B cell (primary cell): ENCODE measurements at places on chromosomes 6 and 20. TPM values are rescaled to one million over a fixed set of nuclear protein-coding genes. Genes with fewer than 3 reads are reported as not detected.

The ID1 gene
- 3.4 and 4.4 TPM in 2 replicates for total RNA-seq

DNA sequence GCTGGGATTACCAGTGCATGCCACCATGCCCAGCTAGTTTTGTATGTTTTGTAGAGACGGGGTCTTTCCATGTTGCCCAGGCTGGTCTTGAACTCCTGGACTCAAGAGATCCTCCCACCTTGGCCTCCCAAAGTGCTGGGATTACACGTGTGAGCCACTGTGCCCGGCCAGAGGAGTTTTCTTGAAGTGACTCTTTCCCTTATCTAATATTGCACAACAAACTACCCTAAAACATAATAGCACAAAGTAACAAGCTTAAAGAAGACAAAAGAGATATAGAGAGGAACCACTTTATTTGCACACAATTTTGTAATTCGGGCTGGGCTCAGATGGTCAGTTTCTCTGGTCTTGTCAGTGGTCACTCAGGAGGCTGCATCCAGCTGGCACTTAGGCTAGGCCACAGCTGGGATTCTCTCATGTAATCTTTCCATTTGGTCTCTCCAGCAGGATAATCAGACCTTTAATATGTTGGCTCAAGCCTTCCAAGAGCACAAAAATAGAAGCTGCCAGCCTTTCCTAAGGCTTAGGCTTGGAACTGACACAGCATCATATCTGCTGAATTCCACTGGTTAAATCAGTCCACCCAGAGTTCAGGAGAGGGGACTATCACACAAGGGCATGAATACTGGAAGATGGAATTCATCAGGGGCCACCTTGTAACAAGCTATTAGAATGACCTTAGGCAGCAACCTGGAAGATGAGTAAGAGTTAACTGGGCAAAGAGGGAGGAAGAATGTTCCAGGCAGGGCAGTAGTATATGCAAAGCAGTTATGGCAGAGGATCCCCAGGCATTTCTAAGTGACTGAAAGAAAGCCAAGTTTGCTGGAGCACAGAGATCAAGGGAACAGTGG, 56.7 kb upstream of the PNRC1 start:
- no peak for DNase-seq

GRCh38 chr6:163536770-163537169, 122.3 kb downstream of the QKI start:
- no peak for DNase-seq

- no peak for DNase-seq
Measured at GRCh38 chr6:158047127-158047518, 65.5 kb downstream of the SYNJ2 start.

The TPD52L2 gene
- 41.1 and 41.3 TPM in 2 replicates for total RNA-seq

GRCh38 chr20:14332866-14333265, 4.5 kb downstream of the FLRT3 start:
- no peak for DNase-seq

The SLC22A16 gene
- total RNA-seq = not detected in 2 replicates

The SLC16A10 gene
- total RNA-seq = 0.70 and 0.71 TPM in 2 replicates

- no peak for DNase-seq
Measured at GRCh38 chr6:100573166-100573565, 108.4 kb upstream of the SIM1 start.

GRCh38 chr6:12501990-12502389, 211.8 kb downstream of the EDN1 start:
- DNase-seq = no peak

The C20orf96 gene
- 7.5 TPM in 2 replicates for total RNA-seq
